Fibroblast of skin of right biceps (primary cell): ENCODE measurements at places on chromosomes 7 and 10.

GRCh38 chr7:4755045-4755444, 20.4 kb upstream of the AP5Z1 start:
- DNase-seq = no peak

DNA sequence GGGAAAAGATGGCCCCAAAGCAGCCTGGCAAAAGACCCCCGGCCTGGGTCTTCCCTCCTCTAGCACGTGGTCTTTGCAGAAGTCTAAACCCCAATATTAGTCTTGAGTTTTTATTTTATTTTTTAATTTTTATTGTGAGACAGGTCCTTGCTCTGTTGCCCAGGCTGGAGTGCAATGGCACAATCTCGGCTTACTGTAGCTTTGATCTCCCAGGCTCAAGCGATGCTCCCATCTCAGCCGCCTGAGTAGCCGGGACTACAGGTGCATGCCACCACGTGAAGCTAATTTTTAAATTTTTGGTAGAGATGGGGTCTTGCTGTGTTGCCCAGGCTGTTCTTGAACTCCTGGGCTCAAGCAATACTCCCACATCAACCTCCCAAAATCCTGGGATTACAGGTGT, 40.3 kb upstream of the MXI1 start:
- DNase-seq = no peak

- peak; percentile 22 for DNase-seq
Measured at GRCh38 chr7:132836746-132837145, 245.1 kb downstream of the CHCHD3 start.

DNA sequence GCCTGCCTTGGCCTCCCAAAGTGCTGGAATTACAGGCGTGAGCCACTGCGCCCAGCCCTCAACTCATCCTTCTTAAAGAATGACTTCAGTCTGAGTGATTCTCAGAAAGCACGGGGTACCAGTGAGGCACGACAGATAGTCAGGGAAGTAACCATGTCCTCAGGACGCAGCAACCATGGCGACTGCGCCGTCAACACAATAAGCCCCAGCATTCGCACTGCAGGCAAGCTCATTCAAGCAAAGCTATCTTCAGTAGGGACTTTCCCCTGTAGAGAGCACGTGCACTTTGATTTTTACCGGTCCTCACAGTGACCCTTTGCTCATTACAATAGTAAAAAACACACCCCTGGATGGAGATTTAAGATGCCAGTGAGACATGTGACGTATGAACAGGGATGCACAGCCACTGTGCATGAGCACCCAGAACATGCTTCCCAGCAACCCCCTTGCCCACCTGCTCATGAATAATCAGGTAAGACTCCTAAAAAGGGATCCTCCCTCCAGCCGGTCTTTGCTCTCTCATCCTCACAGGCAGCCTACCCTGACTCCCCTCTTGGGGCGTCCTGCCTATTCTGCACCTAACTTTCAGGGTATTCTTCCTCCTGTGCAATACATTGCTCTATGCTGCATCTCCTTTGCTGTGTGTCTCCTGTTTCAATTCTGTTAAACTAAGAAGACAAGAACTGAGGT, 9.1 kb downstream of the WDR86 start:
- DNase-seq = no peak

DNA sequence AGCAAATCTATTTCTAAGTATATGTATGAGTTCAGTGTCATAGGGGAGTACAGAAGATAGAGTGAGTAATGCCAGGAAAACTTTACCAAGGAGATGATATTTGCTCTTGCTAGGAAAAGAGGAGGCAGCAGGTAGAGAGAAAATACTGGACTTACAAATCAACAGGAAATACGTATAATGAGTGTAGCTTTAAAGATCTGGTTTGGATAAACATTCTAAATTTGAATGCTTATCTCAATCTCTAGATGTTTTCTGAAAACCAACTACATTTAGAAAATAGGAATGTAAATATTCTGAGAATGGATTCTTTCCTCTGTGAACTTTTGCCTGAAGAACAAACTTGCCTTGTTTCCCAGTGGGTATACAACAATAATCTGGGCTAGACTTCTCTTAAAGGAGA, 46.9 kb upstream of the GNAI1 start:
- DNase-seq = no peak

DNA sequence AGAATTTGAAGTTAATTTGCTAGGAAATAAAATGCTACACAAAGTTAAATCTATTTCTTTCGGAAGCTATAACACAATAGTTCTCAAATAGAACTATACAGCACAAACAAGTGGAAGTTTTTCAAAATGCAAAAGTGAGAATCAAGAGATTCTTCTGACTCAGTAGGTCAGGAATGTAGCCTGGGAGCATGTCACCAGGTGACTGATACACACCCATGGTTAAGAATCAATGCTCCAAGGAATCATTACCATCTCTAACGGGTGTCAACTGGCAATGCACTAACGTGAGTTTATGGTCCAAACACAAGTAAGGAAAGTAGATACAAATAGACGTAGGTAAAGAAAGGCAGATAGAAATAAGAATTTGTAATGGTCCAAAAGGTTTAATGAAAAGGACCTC, 170.5 kb downstream of the SRPK2 start:
- DNase-seq = no peak

DNA sequence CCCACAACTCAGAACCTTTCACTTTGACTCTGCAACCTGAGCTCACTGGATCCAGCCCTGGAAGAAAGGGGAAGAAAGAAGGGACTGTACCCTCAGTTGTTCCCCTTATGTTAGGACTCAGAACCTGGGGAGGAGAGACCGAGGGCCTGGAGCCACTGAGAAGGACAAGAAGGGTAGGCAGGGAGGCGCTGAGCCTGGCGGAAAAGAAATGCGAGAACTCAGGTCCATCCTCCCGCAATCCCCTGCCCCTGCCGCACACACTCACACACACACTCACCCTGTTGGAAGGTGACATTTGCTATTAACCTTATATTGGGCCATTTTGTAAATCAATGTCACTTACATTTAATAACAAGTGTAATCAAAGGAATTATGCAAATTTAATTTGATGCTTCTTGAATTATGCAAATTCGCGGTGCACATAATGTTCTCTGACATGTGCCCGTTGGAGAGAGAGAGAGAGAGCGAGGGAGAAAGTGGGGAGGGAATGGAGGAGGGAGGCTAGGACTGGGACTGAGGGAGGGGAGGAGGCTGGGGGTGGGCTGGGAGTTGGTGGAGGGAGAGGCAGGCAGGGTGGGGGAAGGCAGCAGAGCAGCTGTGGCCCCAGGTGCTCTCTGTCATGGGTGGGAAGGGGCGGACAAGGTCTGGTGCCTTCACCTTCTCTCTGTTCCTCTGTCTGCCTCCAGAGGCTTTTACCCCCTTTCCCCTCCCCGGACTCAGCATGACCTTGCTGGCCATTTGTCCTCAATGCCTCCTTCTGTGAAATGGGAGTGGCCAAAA, 99.6 kb upstream of the PAX2 start:
- DNase-seq = no peak

- peak; percentile 41 for DNase-seq
Measured at GRCh38 chr10:96840841-96841518, 8.9 kb downstream of the LCOR start.

DNA sequence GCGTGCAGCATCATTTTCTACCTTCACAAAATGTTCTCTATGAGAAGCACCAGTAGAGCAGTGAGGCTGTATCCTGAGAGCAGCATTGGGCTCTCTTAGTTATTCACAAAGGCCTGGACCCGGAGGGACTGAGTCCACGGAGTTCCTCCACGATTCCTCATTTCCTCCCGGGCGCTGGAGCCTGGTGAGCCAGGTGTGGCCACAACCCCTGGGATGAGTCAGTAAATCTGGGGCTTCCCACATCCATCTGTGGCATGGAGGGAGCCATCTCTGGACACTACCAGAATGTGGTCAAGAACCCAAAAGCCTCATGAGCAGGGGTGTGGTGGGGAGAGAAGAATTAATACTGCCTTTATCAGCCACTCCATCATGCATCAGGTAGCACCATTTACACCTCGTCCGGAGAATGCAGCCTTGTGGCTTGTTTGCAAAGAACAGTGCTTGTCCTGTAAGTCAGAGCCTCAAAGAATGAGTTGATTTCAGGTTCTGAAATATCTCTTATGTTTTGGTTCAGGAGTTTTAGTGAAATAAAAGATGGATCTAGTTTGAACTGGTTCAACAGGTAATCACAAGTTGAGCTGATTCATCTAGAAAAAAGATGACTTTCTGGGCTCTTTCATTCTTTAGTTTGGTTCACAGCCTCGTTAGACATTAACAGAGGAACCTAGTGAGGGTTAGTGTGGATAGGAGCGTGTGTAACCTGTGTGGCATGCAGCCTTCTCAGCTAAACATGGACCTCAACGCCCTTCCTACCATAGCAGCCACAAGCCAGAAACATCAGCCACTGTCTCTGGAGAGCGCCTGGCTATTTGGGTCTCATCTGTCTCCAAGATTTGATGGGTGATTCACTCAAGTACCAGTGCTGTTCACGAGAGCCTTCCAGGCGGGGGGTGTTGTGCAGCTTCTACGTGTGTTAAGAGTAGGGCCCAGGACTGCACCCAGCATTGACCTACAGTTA, 95.2 kb downstream of the WDR37 start:
- no peak for DNase-seq

- DNase-seq = peak; percentile 74
Measured at GRCh38 chr10:61896854-61897661, 4.4 kb upstream of the ARID5B start.

DNA sequence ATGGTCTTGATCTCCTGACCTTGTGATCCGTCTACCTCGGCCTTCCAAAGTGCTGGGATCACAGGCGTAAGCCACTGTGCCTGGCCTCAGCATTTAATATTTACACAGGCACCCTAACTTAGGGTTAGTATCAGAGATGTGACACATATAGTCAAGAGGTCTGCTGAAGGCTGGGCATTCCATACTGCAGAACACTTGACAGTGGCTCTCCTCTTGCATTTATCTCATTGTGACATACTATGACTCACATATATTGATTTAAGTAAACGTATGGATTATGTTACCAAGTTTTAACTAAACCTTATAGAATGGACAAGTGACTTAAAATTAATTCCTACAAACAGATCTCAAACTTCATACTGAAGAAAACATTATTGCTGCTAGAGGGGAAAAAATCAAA, 36.6 kb downstream of the BRAF start:
- DNase-seq = peak; percentile 10

DNA sequence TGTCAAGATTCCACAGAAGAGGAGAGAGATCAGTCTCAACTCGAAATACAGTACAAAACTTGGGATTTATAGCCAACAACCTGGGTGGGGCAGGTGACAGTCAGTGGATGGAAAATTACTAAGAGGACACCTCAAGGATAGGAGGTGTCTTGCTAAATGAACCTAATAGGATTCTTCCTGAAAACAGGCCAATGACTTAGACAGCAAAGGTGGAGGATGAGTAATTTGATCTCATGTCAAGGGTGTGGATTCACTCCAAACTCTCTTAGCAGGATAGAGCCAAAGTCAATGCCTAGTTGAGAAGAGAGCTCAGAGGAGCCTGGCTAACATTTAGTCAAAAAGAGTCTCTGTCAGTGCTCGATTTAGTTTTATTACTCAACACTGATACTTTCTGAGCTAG, 106.7 kb upstream of the INSYN2A start:
- DNase-seq = no peak

DNA sequence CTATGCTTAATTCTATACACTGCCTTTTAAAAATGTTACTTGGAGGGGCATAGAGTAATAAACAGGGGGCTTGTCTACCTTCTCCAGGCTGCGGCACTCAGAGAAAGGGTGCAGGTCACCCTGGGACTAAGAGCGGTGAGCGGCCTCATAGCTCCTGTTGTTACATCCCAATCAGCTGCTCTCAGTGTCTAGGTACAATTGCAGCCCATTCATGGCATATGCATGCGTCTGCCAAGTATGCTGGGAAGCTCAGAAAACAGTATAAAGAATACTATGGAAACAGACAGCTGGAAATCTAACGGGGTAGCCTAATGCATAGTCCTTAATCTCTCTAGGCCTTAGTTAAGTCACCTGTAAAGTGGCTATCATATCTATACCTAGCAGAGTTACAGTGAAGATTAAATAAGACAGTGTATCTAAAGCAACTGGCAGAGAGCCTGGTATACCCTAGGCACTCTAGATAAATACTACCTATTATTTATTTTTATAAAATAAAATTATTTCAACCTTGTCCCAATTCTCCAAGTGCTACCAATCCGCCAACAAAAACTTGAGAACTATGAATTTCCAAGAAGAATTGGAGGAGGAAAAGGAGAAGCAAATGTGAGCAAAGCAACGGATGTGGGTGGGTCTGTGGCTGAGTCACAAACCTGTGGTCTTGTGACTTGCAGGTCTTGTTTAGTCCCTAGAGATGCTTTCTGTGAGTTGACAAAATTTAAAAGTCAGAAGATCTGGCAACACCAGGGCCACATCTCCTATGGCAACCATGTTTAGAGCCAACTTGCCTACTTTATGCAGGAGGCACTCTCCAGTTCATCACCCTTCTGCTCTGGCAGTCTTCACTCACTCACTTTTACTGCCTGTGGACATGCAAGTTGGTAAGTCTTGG, 183.0 kb downstream of the RAPGEF5 start:
- DNase-seq = no peak

GRCh38 chr7:80593869-80594586, 44.4 kb upstream of the CD36 start:
- no peak for DNase-seq

DNA sequence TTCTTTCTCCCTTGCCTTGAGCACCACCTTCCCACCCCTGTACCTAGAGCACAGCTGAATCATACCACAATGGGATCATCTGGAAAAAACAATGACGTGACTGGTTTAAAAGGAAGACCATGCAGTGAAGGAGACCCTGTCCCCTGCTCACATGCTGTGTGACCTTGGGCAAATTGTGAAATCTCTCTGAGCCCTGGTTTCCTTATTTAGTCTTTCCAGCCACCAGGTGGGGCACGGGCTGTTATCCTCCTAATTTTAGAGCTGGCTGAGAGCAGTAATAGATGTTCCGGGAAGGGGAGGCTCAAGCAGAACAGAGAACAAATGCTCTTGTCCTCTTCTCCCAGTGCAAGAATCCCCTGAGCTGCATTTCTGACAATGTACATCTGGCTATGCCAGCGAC, 198.3 kb downstream of the RPS24 start:
- DNase-seq = no peak

GRCh38 chr7:41247143-41247865, 455.6 kb downstream of the INHBA start:
- DNase-seq = peak; percentile 50

DNA sequence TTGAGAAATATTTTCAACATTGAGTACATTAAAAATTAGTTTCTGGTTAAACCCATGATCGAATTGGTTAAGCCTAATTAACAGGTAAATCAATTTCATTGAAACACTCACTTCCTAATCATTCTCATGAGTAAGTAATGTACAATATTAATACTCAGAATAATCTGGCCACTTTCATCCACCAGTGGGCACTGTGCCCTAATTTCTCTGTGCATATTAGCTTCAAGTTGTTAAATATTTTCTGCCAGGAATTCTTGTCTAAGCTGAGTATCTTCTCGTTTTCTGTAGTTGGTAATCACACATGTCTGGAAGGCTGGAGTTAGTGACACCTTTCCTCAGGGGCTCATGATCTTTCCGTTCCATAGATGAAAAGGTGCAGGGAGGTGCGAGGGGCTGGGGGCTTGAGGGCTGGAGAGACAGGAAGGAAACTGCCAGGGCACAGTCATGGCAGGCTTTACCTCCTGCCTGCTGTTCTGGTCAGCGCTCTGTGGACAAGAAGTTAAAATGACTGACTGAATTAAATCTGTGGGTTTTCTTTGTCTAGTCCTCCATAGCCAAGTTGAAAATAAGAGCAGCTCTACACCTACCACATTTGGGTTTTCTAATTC, 71.9 kb downstream of the WIPF3 start:
- DNase-seq = peak; percentile 42
